ENCODE measurements at places on chromosomes 4 and X.

DNA sequence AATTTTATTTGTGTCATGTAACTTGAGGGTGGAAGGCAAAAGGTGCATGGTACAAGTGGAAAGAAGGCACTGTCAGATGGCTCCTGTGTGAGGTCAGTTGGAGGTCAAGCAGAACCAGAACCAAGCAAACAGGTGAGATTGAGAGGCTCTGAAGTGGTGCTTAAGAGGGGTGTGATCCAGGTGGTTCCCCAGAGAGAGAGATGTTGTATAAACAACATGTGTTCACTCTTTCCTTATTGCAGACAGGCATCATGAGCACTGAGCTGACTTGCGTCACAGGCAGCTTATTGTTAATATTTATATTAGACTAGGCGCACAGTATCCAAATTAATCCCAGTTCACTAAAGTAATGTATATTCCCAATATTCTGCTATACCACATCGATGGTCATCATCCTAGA lies 56.8 kb downstream of the CXCL13 start:
- no peak for DNase-seq

GRCh38 chrX:105136786-105137185 lies 83.7 kb downstream of the TEX13A start:
- no peak for DNase-seq

DNA sequence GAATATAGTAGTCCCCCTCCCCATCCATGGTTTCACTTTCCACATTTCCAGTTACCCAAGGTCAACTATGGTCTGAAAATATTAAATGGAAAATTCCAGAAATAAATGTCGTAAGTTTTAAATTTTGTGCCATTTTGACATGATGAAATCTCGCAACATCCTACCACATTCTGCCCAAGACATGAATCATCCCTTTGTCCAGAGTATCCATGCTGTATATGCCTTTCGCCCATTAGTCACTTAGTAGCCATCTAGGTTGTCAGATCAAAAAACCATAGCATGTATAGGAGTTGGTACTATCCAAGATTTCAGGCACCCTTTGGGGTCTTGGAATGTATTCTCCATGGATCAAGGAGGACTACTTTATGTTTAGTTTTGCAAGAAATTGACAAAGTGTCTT lies 8.3 kb downstream of the PRRG1 start:
- DNase-seq: no peak

- no peak for DNase-seq
Measured at GRCh38 chrX:94041881-94042280, 367.9 kb downstream of the FAM133A start.

GRCh38 chr4:76504613-76505465 lies 69.8 kb downstream of the SHROOM3 start:
- DNase-seq: no peak

GRCh38 chr4:142707401-142707800 lies 138.7 kb downstream of the INPP4B start:
- no peak for DNase-seq

GRCh38 chrX:63250253-63250868 lies 100.8 kb downstream of the SPIN4 start:
- DNase-seq: peak; percentile 74

- DNase-seq: no peak
Measured at GRCh38 chrX:77917294-77917933, 6.9 kb downstream of the ATP7A start.

DNA sequence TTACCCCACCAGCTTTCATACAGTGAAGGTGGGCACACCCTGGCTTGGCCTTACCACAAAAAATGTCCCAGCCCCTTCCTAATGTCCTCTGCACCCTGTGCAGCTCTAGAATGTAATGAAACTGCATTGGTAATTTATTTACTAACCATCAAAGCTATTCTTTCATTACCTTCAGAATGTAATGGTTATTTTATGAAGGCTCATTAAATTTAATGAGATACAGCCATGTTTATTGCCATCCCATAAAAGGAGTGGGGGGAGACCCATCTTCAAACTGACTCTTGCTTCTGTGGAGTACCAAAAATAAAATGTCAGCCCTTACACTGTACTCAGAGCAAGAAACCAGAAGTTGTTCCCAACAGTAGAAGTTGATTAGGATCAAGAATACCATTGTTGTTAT lies 25.0 kb downstream of the NKX6-1 start:
- no peak for DNase-seq

- no peak for DNase-seq
Measured at GRCh38 chr4:100008048-100008447, 58.0 kb upstream of the H2AZ1 start.

GRCh38 chrX:10254739-10255138 lies 98.0 kb downstream of the CLCN4 start:
- no peak for DNase-seq

- DNase-seq: no peak
Measured at GRCh38 chr4:70688795-70689231, 481 bp downstream of the UTP3 start.

- DNase-seq: no peak
Measured at GRCh38 chr4:130574215-130574614, 1478.3 kb downstream of the C4orf33 start.

DNA sequence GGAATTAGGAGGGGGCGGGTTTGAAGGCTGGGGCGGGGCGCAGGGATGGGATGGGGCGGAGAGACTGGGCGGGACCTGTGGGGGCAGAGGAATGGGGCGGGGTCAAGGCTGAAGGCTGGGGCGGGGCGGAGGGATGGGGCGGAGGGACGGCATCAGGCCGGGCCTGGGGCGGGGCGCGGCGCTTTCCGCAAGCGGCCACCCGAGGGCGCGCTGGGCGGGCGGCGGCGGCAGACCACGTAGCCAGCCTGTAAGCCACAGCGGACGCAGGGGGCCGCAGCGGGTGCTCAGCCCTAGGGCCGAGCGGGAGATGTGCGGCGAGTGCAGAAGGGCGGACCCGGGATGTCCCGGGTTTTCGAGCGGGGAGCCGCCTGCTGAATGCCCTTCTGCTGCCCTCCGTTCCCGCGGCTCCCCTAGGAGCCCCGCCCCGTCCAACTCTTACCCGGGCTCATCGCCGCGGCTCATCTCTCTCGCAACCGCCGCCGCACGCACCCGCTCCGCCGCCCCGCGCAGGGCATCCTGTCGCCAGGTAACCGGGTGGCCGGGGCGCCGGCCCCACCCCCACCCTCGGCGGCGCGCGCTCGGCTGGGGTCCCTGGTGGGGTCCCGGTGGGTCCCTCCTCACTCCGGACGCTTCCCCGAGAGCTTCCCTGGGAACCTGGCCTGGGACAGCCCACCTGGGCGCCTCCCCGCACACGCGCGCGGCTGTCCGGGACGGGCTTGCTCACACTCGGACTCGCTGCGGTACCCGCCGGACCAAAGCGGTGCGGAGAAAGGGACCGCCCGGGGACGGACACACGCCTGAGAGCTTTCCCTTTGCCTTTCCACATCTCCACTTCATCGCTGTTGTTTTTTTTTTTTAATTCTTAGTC lies at the start of gene CCDC110:
TSS of gene CCDC110 (minus strand) at position 499 of the 868 bp plus-strand sequence. CDS start at position 449, 50 bp downstream.
- DNase-seq: peak; percentile 97

GRCh38 chr4:183408796-183409195 lies 35.6 kb upstream of the CDKN2AIP start:
- peak; percentile 68 for DNase-seq
